ENCODE measurements at places on chromosomes 16 and 17. TPM values are rescaled to one million over a fixed set of nuclear protein-coding genes. Genes with fewer than 3 reads are reported as not detected.

FGF11 gene
- 0.06 TPM for total RNA-seq

ZNF750 gene
- not detected for total RNA-seq

DNA sequence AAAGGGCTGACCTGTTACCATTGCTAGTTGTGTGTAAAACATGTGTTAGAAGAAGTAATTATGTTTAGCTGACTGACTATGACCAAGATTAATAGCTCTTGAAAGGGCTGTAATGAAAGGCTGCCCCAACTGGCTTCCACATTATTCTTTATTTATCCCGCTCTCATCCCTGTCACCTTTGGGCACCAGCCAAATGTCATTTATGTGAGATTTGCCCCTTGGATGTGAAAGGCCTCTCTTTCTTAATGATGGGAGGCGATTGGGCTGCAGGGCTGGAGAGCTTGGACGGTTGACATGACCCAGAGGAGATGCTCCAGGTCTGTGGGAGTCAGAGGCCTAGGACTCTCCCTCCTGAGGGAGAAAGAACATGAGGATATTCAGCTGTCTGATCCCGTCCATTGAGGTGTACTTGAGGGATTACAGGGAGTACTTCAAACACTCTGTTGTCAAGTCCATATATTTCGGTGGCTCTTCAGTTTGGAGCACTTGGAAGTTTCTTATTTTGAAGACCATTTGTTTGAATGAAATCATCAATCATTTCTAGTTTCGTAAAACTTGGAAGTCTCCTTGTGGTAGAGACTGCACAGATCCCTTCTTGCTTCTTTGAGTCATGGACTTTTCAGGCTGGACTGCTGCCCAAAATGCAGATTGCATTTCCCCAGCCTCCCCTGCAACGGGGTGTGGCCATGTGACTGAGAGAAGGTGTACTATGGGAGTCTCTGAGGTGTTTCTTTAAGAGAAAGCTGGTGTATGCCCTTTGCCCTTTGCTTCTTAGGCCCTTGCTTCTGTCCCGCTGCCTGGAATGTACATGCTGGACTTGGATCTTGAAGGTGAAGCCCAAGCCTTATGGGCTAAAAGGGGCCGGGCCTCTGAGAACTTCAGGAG, 51.3 kb downstream of the FTO start:
- DNase-seq, result peak; percentile 93

DNA sequence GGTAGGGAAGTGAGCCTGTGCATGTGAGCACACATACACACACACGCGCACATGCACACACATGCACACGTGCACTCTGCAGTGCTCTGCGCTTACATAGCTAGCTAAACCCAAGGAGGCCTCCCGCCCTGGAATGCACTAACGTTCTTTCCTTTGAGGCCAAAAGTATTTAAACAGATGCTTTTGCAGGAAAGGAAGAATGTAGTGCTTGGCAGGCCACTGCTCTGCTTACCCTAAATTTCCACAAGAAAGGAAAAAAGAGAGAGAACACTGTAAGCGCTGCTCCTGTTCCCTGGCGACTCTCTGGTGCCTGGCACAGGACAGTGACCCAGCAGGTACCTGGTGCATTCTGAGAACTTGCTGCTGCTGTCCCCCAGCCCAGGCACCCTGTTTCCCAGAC, 31.3 kb upstream of the MRPS23 start:
- no peak for DNase-seq

GRCh38 chr17:22277595-22277994, 585.3 kb downstream of the KCNJ18 start:
- no peak for DNase-seq

GRCh38 chr17:80092959-80093358, 8.4 kb upstream of the GAA start:
- no peak for DNase-seq

ASB16 gene
- total RNA-seq, result not detected

DNA sequence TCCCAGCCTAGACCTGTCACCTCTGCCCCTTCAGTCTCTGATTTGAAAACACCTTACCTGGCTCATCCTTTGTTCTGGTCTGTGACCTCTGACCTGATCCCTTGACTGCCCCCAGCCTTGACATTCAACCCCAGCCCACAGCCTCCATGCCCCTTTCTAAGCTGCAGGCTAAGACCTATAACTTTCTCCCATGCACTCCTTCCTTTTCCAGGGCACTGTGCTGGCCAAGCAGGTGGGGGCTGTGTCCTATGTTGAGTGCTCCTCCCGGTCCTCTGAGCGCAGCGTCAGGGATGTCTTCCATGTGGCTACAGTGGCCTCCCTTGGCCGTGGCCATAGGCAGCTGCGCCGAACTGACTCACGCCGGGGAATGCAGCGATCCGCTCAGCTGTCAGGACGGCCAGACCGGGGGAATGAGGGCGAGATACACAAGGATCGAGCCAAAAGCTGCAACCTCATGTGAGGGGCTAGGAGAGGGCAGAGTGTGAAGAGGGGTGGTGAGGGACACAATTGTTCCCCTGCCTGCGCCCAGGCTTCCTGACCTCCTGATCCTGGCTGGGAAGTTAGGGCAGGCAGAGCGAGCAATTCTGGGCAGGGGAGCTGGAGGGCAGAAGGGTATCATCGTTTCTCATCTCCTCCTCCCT, 3.3 kb downstream of the RND2 start:
- no peak for DNase-seq

DNA sequence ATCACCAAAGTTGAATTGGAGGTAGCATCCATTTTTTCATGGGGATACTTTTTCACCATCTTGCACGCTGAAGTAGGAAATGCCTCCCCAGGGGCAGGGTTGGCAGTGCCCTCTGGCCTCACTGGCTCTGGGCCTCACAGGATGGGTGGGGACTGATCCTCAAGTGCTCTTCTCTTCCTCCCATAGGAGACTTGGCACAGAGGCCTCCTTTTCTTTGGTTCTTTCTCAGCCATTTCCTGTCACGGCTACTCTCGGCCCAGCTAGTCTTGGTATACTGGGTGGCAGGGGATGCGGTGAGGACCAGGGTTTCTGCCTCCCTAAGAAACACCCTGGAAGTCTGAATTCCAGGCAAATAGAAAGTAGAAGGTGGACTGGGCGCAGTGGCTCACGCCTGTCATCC, 58.2 kb downstream of the PECAM1 start:
- no peak for DNase-seq

DNA sequence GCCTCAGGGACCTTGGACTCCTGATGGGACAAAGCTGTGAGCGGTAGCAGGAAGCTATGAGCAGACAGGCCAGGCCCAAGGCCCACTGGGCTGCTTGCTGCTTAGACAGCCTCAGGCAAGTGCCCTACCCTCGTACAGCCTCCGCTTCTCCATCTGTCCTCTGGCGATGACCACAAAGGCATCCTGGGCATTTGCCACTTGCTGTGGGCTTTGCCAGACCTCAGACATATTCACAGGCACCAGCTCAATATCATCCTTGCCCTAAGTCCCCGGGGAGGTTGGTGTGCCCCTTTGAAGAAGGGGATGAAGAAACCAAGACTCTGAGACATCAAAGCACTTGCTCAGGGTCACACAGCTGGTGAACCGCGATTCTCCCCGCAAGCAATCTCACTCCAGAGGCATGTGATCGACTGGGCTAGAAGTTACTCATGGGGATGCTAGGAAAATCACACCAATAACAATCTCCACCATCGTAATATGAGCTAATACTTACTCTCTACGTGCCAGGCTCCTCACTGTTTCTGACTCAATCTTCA, 21.7 kb downstream of the PPL start:
- DNase-seq, result peak; percentile 73

FAM171A2 gene
- 14.4 TPM for total RNA-seq

- DNase-seq, result peak; percentile 94
Measured at GRCh38 chr17:82791532-82791931, 39.7 kb downstream of the TBCD start.

DNA sequence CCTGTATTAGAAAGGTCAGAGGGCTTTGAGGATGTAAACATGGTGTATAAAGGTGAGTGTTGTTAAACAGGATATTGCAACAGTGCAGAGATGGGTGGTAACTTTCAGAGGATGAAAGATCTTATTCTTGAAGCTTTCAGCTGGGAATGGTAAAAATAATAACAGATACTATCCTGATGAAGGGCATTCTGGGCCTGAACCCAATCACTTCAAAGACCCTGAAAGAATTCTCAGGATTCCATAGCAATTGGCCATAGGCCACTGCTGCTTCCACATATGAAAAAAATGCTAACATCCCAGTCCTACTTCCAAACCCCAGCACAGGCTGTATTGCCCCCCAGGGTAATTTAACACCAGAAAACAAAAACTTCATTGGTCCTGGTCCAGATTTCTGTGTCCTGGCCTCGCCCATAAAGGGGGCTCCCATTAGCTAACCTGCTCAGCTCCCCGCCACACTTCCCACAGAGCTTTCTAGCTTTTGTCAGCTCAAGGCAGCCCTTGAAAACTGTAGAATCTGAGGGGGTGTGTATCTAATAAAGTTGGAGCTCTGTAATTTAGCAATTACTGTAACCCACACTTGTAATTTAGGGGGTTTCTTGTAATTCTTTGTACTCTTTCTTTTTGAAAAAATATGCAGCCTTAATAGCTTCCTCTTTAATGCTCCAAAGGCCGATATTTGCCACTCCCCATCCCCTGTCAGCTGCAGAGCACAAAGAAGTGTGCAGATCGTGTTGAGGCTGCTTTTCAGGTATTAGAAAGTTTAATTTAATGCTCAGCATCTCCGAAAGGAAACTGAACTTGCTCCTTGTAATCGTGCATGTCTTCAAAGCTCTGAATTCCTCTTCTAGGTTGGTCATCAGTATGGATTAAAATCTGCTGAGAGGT, 371.5 kb downstream of the SEC14L1 start:
- no peak for DNase-seq

- DNase-seq, result no peak
Measured at GRCh38 chr17:2798678-2799077, 2.4 kb downstream of the RAP1GAP2 start.

DNA sequence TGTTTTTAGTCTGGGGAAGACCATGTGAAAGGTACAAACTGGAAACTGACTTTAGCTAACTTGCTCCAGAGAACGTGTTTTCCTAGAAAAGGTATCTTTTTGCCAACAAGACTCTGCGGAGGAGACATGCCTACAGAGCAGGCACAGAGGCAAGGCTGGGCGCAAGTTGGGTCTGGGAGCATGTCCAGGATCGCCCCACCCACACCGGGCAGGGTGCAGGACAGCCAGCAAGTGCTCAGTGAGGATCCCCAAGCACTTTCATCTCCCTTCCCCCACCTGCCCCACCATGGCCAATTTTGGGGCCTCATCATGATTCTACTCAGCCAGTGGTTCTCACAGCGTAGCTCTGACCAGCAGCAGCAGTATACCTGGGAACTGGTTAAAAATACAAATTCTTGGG, 18.2 kb upstream of the ROGDI start:
- no peak for DNase-seq

DNA sequence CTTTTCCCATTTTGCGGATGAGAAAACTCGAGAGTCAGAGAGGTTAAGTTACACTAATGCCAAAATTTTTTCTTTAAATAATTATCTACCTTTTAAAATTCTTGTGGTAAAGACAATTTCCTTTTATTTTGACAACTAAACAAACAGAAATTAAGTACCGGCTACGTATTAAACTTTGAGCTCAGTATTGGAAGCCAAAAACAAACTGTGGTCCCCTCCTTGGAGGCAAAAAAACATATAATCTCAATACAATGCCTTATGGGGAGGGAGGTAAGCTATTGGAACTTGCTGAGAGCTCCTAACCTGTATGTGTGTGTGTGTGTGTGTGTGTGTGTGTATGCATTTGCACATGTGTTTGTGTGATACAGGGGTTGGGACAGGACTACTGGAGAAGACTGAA, 2.2 kb downstream of the KRTAP2-4 start:
- no peak for DNase-seq

- DNase-seq, result no peak
Measured at GRCh38 chr16:65655802-65656201, 533.9 kb upstream of the CDH11 start.

NOS2 gene
- 1.2 TPM for total RNA-seq

DNA sequence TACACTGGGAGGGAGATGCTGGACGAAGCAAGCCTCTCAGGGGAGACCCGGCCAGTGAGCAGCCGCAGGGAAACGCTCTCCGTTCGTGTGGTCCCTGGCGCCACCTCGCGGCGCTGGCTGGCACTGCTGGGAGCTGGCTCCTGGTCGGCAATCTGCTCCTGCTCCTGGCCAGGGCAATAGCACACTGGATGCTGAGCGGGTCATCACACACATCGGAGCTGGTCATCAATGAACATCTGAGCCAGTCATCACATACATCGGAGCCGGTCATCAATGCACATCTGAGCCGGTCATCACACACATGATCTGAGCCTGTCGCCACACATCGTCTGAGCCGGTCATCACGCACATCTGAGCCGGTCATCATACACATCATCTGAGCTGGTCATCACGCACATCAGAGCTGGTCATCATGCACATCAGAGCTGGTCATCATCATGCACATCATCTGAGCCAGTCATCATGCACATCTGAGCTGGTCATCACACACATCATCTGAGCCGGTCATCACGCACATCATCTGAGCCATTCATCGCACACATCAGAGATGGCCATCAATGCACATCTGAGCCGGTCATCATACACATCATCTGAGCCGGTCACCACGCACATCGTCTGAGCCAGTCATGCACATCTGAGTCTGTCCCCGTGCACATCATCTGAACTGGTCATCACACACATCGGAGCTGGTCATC, 217.3 kb downstream of the RBFOX3 start:
- DNase-seq, result peak; percentile 54

TMC8 gene
- 0.17 TPM for total RNA-seq

- peak; percentile 50 for DNase-seq
Measured at GRCh38 chr17:78939615-78940014, 14.4 kb upstream of the TIMP2 start.

- DNase-seq, result no peak
Measured at GRCh38 chr17:37481001-37481665, 8.6 kb upstream of the DUSP14 start.

MIS12 gene
- 8.7 TPM for total RNA-seq

TANGO6 gene
- total RNA-seq, result 12.3 TPM

TMEM204 gene
- not detected for total RNA-seq

- DNase-seq, result no peak
Measured at GRCh38 chr16:47016700-47017133, 43.2 kb upstream of the DNAJA2 start.

DNA sequence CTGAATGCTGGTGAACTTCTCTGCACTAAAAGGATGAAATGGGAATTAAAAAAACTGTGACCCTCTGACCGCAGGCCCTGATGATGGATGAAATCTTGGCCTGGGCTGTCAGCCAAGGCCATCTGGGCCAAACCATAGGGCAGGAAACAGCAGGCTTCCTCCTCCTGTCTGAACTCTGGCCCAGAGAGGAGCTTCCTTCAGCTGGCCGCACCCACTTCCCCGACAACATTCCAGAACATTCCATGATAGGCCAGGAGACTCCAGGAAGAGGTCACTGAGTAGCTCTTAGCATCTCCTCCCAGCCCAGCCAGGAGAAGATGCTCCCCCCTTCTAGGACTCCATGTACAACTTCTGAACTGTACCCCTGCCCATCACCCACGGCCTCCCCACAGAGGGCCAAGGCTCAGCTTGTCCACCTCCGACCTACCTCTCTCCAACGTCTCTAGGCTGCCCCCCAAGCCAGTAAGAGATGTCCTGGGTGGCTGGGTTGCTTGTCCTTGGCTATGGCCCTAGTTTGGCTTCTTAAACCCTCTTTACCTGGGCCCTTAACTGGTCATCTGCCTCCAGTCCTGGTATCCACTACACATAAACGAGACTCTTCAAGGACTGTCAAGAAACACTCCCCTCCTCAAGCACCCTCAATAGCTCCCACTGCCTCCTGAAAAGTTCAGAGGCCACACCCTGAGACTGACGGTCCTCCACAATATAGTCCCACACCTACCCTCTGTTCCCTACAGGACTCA, 1.7 kb downstream of the RPH3AL start:
- peak; percentile 60 for DNase-seq

Data from Caki2 (cell line).